CD4-positive, alpha-beta T cell treated with Interleukin-2 at 100 ng/mL for 4 hours (primary cell): ENCODE measurements at places on chromosomes 7 and 10.
A peak's percentile ranks its signal among the peaks of the same experiment; 100 is the strongest.

GRCh38 chr7:77935652-77936348 lies 137.2 kb downstream of the PHTF2 start:
- no peak for DNase-seq

- peak; percentile 76 for DNase-seq
These were observed 31.3 kb upstream of the SMC3 start for GRCh38 chr10:110535958-110536891.

GRCh38 chr7:150685219-150686029 lies at the start of gene GIMAP2:
GIMAP2 (plus strand) TSS chr7:150685706; CDS start chr7:150687060, 1,354 bp downstream.
- peak; percentile 79 for DNase-seq

DNA sequence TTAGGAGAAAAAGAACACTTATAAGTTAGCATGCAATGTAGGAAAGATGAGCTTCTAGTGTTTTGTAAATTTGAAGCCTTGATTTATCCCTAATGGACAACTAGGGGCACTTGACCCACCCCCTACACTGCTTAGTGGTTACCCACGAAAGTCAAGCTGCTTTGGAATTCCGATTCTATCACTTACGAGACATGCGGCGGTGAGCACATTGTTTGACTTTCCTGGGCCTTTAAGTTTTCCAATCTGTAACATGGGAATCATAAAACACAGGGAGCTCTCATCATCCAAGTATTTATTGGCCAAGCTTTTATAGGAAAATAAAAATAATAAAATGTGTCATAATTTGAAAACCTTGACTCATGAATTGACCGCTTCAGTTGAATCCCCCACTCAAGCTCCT lies 78.7 kb upstream of the PDK4 start:
- DNase-seq: no peak

DNA sequence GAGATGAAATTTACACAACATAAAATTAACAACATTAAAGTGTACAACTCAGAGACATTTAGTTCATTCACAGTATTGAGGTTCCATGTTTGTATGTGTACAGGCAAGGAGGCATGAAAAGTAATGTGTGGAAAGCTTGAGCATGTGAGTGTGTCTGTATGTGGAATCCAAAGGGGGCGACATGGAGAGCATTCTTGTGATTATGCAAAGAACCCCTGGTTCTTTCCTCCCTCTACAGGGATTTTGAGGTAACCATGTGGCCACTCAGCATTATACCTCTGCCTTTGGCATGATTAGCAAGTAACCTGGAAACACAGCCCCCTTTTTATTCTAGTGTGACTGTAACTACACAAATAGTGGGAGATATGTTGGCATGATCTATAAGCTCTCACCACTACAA lies 21.0 kb downstream of the OR2F1 start:
- no peak for DNase-seq

DNA sequence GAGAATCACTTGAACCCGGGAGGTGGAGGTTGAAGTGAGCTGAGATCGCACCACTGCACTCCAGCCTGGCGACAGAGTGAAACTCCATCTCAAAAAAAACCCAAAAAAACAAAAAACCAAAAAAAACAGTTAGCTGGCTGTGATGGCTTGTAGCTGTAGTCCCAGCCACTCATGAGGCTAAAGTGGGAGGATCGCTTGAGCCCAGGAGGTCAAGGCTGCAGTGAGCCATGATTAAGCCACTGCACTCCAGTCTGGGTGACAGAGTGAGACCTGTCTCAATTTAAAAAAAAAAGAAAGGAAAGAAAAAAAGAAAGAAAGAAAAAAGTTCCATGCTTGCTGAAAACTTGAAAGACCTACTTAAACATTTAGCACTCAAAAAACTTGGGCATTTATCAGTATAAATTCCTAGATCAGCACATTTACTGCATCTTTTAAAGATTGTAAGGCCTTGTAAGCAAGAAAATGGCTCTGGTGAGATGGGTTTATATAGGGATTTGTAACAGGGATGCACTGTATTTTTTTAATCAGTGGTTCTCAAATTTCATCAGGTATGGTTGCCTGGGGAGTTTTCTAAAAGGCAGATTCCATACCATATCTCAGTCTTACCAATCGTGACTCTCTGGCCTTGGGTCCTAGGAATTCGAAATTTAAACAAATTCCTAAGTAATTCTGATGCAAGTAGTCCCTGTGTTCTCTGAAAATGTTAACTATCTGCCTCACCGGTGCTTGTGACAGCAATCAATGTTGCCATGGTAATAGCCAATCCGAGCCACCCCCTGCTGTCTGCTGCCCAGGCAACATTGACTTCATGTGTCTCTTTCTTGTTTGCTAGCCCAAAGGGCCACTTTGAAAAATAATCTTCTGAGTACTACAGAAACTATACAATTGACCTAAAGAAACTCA lies 11.5 kb upstream of the NT5C2 start:
- DNase-seq: no peak

- no peak for DNase-seq
These were observed 113.7 kb downstream of the LRMDA start for GRCh38 chr10:75544993-75545706.

GRCh38 chr10:78870458-78870857 lies 198.3 kb upstream of the ZMIZ1 start:
- DNase-seq: no peak

GRCh38 chr7:136179154-136179553 lies 202.0 kb upstream of the MTPN start:
- DNase-seq: no peak

DNA sequence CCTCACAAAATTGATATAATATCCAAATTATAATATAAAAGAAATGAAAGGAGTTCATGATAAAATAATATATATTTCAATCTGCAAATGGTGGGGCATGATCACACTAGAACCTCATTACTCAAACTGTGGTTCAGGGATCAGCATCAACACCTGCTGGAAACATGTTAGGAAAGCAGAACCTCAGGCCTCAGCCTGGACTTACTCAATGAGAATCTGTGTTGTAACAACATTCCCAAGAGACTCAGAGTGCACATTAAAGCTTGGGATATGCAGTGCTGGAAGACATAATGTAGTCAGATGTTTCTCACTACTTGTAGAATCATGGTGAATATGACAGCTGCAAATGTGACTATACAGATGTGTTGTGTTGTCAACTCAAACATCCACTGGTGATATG lies 81.7 kb upstream of the ITPRID1 start:
- DNase-seq: no peak

DNA sequence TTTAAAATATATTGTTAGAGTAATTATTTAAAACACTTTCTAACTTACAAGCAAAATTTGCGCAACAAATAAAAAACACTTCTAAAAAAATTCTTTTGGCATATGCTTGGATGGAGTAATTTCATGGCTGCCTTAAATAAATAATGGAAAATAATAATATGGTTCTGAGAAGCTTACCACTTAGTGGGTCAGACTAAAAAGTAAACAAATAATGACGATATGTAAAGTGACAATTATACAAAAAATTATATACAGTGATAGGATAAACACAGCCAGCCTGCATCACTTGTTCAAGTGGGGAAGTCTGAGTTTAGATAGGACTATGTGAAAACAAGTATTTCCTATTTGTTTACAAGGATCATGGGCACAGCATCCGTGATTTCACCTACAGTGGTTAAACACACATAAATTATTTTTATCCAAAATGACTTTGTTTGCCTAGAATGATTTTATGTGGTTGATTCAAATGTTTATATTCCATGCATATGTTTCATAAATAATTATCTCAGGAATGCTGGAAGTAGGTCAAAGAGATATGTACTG lies 141.7 kb upstream of the SEMA3D start:
- no peak for DNase-seq

GRCh38 chr10:20256969-20257368 lies 440.7 kb downstream of the PLXDC2 start:
- DNase-seq: no peak

- DNase-seq: no peak
These were observed 102.0 kb downstream of the FAM53B start for GRCh38 chr10:124642088-124642710.

DNA sequence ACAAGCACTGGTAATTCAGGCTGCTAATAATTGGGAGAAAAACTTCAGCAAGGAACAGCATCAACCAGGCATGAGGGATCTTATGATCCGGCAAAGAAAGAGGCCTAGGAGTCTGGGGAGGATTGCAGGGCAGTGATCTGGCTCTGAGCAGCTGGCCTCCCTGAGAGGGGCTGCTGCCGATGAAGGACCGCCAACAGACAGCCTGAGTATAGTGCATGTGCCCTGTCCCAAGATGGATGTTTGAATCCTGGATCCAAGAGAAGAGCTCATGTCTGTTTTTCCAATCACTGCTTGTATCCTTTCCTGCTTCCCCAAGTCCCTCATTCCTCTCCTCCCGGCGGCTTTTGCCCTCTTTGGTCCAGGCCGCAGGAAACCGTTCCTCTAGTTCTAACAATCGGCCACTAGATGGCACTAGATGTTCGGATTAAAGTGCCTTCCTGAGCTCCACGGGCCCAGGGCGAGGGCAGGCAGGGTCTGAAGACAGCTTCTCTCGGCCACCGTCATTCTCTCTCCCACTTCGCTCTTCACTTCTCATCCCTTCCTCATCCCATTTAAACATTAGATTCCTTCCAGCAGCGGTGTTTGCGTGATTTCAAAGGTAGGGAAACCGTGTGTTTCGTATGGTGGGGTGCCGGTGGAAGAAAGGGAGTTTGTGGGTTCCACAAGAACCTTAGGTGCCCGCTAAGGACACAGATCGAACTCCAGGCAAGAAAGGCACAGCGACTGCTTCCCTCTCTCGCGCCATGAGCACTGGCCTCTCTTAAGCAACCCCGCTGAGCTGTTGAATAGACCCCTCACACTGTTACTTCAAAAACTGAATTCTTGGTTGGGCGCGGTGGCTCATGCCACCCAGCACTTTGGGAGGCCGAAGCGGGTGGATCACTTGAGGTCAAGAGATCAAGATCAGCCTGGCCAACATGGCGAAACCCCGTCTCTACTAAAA lies 82.4 kb downstream of the ADCYAP1R1 start:
- DNase-seq: peak; percentile 46

DNA sequence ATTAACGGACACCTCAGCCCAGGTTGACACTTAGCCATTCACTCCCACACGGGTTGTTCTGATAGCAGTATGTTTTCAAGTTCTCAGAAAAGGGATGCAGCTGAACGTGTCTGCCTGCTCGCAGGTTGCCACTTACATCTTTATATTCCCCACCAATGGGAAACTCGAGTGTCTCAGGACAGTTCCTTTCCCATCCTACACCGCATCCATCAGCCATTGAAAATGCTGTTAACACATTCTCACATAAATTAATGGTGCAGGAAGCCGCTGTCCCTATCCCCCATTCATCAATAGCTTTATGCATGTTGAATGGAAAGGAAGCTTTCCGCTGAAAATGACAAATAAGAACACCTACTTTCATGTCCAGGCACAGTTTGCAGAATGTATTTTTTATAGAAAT lies 1.7 kb upstream of the FGFR2 start:
- DNase-seq: no peak

GRCh38 chr7:18597754-18598153 lies 102.2 kb downstream of the HDAC9 start:
- DNase-seq: no peak

DNA sequence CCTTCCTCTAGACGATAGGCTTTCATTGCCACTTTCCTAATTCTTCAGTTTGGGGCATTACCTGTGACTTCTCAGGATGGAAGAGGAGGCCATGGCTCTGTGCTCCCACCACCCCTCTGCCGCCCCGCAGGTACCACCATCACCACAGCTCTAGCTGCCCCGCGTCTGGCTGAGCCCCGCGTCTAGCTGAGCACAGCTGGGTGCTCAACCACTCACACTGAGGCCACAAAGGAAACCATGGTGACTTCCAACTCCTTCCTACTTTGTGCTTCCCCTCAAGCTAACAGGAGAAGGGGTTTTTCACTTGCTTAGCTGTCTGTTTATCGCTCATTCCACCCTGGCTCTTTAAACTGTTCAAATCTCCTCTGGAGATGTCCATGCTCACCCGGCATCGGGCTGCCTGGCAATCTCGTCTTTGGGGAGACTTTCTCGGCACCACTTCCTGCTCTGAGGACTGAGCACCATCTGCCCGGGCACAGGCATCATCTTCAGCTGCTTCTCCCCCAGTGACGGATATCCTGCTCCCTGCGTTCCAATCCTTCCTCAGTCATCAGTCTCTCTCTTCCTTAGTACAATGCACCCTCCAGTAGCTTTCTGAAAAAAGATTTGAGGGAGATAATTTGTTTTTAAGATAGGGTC lies 59.4 kb downstream of the MAD1L1 start:
- no peak for DNase-seq

DNA sequence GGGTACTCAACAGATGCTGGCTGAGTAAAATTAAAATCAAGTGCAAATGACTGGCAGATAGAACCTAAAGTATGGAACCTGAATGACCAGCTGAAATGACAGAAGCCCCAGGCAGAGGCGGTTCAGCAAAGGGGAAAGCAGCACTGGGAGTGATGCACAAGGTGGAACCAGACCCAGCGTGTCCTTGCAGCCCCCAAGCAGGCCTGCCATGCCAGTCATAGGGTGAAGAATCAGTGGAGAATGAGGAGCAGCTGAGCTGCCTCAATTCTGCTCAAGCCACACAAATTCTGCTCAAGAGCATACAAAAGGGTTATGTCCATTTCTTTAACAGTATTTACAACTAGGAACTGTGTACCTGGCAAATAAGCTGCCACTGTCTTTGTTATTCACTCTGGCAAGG lies 8.7 kb downstream of the ACTR1A start:
- no peak for DNase-seq

GRCh38 chr7:80150611-80151273 lies 16.1 kb downstream of the GNAI1 start:
- no peak for DNase-seq

- DNase-seq: no peak
These were observed 34.7 kb downstream of the ENTPD7 start for GRCh38 chr10:99693933-99694583.

- no peak for DNase-seq
These were observed 573.4 kb upstream of the CNTNAP2 start for GRCh38 chr7:145543242-145543641.

- DNase-seq: no peak
These were observed 63.1 kb upstream of the SORCS3 start for GRCh38 chr10:104577861-104578521.

DNA sequence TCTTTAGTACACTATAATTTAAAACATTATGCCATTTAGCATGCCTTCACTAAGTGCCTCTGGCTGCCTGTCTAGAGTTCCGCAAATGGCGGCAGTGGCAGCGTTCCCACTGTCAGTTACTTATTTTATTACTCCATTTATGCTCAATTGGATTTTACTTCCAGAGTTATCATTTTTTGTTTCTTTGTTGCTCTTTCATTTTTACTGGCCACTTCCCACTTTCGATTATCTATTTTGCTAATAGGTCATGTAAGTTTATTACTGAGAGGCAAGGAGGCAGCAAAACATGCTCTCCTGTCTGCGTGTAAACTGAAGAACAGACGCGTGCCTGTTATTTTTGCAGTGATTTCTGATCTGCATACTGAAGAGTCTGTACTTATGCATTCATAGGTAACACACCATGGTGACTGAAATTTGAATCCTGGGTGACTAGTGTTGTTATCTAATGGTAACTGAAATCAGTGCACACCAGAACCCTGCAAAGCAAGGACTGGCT lies 23.1 kb downstream of the KDM7A start:
- no peak for DNase-seq

- peak; percentile 87 for DNase-seq
These were observed 45.7 kb downstream of the IKZF1 start for GRCh38 chr7:50349963-50350944.

DNA sequence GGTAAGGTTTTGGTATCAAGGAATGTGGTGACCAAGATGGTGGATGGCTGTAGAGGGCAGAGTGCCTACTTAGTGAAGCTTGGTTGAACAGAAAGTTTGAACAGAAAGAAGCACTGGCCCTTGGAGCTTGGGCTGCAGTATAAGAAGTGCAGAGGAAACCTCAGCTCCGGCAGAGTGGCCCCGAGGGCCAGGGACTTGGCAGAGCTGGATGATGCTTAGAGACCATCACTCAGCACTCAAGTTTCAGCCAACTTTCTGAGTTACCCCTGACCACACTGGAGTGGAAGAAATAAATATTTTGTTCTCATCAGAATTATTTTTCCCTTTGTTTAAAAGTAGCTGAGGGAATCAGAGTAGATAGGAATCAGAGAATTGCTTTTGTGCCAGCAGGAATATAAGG lies 336.7 kb downstream of the C7orf25 start:
- no peak for DNase-seq
